ENCODE measurements at places on chromosomes 1 and 21.

- DNase-seq = no peak
Observed at GRCh38 chr1:98921817-98922216, 82.8 kb downstream of the PLPPR5 start.

DNA sequence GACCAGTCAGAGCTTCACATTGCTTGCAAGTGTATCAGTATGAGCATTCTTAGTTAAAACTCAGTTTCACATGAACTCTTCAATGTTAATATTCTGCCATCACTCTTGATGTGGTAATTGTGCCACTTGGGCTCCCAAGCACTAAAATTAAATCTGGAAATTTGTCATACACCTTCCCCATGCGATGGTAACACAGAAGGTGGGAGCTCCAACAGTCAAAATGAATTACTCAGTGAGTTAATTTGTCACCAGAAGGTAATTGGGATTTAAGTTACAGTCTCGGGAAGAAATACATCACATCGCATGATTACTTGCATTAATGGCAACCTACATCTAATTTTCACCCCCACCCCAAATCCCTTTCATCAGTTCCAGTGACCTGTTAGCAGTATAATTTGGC lies 376.5 kb upstream of the DAB1 start:
- DNase-seq = no peak

DNA sequence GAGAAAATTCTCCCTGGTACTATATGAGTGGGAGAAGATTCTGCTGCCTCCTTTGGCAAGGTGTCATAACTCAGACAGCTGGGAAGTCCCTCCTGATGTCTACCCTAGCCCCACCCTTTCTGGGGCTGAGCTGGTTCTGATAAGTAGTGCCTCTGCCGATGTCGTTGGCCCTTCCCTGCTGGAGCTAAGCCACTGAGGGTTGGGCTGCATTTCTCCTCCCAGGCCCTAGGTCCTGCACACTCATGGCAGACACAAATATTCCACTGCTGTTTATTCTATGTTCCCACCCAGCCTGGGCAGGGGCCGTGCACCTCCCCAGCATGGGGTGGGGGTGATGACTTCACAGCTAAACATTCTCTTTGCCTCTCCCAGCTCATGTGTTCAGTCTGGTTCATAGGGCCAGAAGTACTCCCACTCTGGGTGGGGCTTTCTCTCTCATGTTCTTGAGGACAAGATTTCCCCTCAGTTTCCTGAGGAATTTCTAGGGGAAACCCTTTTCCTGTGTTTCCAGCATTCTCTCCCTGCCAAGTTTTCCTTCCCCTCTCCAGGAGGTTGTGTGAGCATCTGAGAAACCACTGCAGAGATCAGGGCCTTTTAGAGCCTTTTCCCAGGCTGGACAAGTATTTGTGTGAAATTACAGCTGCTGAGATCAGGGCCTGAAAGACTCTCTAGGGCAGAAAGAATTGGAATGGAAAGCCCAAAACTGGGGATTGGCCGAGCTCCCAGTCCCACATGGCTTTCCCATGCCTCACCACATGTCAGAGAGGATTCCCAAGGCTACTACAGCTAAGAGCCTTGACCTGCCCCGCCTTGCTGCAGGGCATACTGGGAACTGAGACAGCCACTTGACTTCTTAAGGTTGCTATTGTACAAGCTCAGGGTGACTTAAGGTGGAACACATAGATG lies 66.2 kb downstream of the ATP2B4 start:
- DNase-seq = peak; percentile 27

GRCh38 chr1:203037509-203038190 lies 11.4 kb downstream of the PPFIA4 start:
- DNase-seq = no peak

DNA sequence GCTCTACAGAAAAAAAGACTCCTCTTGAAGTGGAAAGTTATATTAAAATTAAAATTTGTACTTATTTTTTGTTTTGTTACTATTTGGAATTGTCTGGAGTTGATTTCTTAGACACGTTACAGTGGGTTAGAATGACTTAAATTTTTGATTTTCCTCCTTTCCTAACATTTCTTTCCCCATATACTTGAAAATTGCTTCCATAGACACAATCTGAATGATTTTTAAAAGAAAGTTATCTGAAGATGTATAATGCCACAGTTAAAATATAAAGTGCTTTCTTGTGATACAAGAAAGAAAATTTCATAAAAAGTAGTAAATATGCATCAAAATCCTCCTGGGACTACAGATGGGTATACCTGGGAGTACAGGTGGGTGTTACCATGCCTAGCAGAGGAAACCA lies 2.3 kb downstream of the HS2ST1 start:
- no peak for DNase-seq

GRCh38 chr21:46067505-46068201 lies 30.3 kb upstream of the COL6A2 start:
- DNase-seq = no peak

DNA sequence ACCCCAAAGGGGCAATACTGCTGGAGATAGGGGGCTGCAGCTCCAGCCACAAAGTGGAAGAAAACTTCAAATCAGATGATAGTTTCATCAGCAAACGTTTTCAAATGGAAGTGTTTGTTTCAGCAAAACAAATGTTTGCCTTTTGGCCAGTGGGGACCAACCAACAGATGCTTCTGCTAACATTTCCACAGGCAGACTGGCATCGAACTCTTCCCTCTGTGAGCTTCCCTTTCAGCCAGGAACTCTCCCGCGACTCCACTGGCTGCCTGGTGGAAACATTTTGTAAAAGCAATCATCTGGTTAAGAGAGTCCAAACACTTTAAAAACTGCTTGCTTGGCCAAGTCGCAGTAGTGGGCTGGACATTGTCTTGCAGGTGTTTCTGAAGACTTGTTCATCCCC lies 30.7 kb downstream of the CENPF start:
- no peak for DNase-seq

GRCh38 chr1:109980324-109981003 lies 4.1 kb upstream of the AHCYL1 start:
- peak; percentile 28 for DNase-seq

GRCh38 chr1:180251526-180252305 lies 21.7 kb downstream of the LHX4 start:
- DNase-seq = no peak

- no peak for DNase-seq
Observed at GRCh38 chr1:17213148-17213781, 8.3 kb downstream of the PADI1 start.

GRCh38 chr1:44077421-44077820 lies 41.2 kb upstream of the KLF17 start:
- no peak for DNase-seq

DNA sequence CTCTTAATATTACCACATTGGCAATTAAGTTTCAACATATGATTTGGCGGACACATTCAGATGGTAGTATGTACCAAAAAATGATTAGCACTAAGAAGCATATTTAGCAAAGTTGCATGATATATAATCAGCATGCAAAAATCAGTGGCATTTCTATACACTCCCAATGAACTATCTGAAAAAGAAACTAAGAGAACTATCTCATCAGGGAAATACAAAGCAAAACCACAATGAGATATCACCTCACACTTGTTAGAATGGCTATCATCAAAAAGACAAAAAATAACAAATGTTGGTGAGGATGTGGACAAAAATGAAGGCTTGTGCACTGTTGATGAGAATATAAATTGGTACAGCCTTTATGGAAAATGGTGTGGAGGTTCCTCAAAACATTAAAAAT lies 31.4 kb upstream of the DENND1B start:
- DNase-seq = no peak

DNA sequence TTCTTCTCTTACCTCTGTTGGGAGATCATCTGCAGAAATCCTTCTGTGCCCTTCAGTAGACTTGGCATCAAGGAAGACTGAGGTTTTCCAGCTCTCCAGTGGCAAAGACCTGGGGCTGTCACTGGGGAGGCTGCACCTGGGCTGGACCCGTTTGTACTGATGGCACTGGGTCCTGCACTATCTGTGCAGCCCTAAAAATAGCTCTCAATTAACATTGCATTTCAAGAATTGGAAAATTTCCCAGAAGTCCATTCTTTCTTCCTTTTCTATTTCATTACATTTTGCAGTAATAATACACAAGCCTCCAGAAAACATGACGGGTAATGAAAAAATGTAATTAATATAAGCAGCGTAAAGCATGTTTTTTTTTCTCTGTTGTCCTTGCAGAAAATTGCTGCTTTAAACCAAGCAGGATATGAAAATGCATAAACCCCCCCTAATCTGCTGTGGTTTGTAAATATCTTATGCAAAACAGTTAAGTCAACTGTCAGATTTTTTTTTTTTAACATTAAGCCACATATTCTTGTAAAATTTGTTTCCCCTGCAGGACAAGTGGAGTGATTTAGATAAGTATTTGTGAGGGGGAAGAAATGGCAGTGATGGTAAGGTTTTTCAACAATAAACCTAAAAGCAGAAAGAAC lies 64.9 kb downstream of the LMO4 start:
- DNase-seq = no peak

GRCh38 chr21:36966821-36967768 lies 626 bp upstream of the HLCS start:
- DNase-seq = no peak

DNA sequence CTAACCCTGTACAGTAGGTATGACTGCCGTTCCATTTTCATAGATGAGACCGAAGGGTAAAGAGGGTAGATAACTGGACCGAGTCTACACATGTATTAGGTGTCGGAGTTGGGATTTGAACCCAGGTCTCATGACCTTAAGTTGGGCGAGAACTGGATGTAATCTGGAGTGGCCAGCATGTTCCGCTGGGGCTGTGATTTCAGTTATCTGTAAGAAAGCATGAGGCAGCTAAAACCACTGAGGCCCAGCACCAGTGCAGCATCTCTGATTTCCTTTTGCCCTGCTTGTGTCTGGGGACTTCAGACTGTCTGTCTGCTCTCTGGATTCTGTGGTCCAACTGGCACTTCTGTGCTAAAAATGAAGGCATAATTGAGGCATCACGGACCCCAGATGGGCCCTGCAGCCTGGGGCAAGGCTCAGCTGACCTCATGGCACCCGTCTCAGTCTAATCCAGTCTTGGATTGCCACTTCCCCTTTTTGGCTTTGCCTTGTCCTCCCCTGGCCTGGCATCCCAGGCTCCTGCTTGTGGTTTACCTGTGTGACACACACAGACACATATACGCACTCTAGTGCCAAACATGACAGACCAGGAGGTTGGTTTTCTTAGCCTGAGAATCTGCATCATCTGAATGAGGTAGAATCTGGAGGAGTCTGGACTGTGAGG lies 180.2 kb downstream of the KIF26B start:
- no peak for DNase-seq

- DNase-seq = no peak
Observed at GRCh38 chr1:33306653-33307493, 14.0 kb downstream of the A3GALT2 start.

GRCh38 chr1:174157157-174157806 lies 2.0 kb upstream of the RABGAP1L start:
- DNase-seq = peak; percentile 26

GRCh38 chr1:157820299-157820698 lies 379 bp upstream of the FCRL1 start:
- DNase-seq = no peak

- no peak for DNase-seq
Observed at GRCh38 chr1:113169591-113169990, 96.6 kb downstream of the LRIG2 start.

GRCh38 chr1:111603979-111604378 lies 15.6 kb upstream of the RAP1A start:
- DNase-seq = peak; percentile 81

GRCh38 chr1:205518661-205519540 lies 14.4 kb downstream of the CDK18 start:
- no peak for DNase-seq

- no peak for DNase-seq
Observed at GRCh38 chr1:113684153-113684541, 75.1 kb downstream of the PHTF1 start.

- DNase-seq = peak; percentile 72
Observed at GRCh38 chr1:24928689-24929397, 1.2 kb downstream of the RUNX3 start.

DNA sequence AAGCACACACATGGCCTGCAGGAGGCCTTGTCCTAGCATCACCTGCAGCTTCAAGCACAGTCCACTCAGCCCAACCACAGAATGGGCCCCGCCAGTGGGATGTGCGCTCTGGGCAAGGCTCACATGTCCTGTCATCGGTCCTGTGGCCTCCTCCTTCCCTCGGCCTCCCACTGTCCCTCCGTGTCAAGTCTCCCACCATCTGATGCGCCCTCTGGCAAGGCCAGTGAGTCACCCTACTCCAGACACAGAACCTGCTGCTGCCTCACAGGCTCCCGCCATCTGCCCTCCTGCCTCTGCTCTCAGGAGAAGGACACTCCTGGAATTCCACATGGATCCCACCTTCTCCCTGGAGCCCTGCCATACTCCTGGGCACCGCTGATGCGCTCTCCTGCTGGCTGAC lies 14.2 kb downstream of the KCNAB2 start:
- no peak for DNase-seq

DNA sequence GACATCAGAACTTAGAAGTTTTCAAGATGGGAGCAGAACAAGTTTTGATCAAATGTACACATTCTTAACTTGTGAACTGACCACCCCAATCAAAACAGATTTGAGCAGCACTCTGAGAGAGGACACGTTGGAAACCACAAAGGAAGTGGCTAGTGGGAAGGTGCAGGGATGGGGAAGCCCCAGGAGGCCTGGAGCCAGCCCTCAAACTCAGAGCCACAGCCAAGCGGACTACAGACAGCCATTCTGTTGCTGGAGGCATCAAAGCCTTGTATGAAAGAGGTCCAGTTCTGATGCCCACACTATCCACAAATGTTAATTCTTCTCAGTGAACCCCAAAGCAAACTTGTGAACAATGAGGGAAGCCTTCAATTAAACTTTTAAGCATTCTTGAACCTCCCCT lies 143.6 kb upstream of the RAB4A start:
- DNase-seq = peak; percentile 23

- DNase-seq = no peak
Observed at GRCh38 chr21:44497703-44498126, 42.3 kb downstream of the KRTAP10-1 start.

DNA sequence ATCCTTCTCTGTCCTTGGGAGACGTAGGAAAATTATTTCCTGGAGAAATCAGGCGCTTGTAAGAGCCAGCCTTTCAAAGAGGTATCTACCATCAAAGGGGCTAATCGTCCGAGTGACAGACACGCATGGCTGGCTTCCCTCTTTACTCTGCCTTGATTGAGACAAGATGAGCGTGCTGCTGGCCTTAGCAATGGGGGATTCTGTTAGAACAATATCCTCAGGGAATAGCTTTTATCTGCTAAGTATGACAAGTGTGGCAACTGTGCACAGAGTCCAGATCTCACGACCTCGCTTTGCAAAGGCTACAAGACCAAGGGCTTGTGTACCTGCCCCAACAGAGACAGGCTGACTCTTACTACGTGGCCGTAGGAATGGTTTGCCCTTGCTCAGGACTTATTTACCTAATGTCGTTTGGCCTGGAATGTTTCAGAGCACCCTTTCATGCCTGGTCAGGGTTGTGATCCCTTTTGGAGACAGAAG lies 417.1 kb downstream of the KIF26B start:
- DNase-seq = no peak

DNA sequence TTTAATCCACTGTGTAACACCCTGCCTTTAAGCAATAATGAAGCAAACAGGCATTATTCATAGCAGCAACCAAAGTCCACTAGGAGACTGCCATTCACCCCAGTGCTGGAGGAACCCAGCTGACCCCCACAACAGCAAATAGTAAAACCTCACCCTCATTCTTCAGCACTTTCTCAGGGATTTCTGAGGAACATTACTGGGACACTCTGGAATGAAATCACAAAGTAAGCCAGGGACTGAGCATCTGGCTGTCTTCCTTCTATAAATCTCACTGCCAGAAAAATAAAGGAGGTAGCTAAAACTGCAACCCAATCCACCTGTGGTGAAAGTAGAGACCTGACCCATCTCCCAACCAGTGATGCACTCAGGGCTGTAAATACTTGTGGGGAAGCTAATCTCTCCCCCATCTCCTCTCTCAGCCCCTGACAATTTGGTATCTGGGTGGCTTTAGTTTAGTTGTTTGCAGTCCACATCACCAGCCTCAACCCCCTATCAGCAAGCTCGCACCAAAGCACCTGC lies 47.1 kb downstream of the COL6A1 start:
- DNase-seq = no peak

Measured in CD4-positive, alpha-beta T cell treated with Interleukin-21 for 1 hour (primary cell).